ENCODE measurements at places on chromosomes 11 and 22. TPM values are rescaled to one million over a fixed set of nuclear protein-coding genes. Genes with fewer than 3 reads are reported as not detected.
A peak's percentile ranks its signal among the peaks of the same experiment; 100 is the strongest.

GRCh38 chr22:25039754-25040153, 87.2 kb downstream of the KIAA1671 start:
- DNase-seq = no peak

The GLYAT gene
- 181 TPM for polyA plus RNA-seq

DNA sequence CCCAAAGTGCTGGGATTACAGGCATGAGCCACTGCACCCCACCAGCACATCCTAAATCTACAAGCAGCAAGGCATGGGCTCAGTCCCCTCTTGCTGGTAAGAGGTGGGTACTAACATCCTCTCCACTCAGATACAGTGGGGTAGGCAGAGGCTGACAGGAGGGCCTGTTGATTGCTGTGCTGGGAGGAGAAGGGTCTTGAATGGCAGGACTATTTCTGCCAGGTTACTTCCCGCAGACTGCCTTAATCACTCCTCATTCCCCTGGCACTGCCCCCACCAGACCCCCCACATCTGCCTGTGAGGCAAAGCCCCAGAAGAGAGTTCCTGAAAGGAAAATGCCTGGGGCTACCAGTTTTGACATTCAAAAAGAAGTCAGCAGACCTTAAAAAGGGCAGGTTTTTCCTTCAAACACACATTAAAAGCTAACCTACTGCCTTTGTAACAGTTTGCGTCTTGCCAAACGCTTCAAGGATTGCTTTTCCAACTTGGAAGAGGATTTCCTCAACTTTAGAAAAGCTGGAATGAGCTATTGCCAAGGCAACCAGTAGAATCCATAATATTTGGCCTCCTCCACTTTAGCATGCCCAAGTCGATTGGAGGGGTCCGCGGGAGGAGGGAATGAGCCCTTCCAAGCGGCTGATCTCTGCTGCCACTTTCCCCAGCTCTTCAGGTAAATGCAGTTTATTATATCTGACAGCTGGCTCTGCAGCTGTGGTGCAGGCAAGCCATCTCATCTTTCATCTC, 62.0 kb downstream of the FDX1 start:
- no peak for DNase-seq

- DNase-seq = no peak
These were observed 593 bp downstream of the FAM118B start for GRCh38 chr11:126212089-126212660.

GRCh38 chr11:71470946-71471345, 17.9 kb downstream of the NADSYN1 start:
- DNase-seq = no peak

- DNase-seq = no peak
These were observed 27.1 kb upstream of the STK33 start for GRCh38 chr11:8621147-8621546.

GRCh38 chr11:130580372-130580771, 131.9 kb downstream of the ADAMTS15 start:
- DNase-seq = peak; percentile 8

DNA sequence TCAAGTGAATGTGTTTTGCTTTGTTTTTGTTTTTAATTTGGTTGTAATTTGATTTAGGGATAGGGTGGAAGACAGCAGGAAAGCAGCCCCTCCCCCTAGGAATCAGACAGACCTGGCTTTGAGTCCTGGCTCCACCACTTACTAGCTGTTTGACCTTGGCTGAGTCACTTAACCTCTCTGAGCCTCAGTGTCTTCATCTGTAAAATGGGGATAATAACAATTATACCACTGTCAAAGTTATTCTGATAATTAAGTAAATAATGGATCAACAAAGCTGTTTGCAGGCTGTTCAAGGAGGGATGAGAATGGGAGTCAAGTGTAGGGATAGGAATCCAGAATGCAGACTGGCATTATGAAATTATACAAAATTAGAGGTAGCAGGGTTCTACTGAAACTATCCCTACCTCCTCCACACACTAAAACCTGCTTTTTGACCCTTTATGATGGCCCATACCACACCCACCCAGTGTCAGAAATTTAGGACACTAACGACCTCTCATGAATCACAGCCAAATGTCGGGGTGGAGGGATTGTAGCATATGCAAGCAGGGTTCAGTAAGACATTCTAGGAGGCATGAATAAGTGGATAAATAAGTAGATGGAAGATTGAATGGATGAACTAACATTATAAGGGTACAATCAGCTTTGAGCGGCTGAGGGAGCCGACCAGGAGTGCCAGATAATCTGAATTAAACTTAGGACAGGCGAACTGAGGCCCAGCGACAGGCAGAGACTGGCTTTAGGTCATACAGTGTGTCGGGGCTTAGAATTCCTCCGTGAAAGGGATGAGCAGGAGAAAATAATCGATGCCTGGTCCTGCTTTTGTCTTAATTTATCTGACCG, 974 bp downstream of the ANAPC15 start:
- no peak for DNase-seq

- no peak for DNase-seq
These were observed 916.3 kb downstream of the TBC1D22A start for GRCh38 chr22:47678636-47679287.

DNA sequence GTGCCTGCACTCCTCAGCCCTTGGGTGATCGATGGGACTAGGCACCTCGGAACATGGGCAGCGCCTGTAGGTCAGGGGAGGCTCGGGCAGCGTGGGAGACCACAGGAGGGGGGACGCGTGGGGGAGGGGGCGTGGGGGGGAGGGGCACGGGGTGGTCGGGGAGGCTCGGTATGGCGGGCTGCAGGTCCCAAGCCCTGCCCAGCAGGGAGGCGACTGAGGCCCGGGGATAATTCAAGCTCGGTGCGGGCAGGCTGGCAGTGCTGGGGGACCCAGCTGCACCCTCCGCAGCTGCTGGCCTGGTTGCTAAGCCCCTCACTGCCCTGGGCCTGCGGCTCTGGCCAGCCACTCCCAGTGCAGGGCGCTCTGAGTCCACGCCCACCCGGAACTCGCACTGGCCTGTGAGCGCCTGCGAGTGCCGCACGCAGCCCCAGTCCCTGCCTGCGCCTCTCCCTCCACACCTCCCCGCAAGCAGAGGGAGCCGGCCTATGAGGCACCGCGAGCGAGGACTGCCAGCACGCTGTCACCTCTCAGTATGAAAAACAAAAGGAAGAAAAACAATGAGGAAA, 1698.3 kb upstream of the RAG2 start:
- no peak for DNase-seq
